Activated naive CD8-positive, alpha-beta T cell treated with anti-CD3 and anti-CD28 coated beads, Interleukin-2, amount 10 ng/mL, durations not matched to agents 7 days and 5 days (primary cell): ENCODE measurements at places on chromosomes 1 and 21. TPM values are rescaled to one million over a fixed set of nuclear protein-coding genes. Genes with fewer than 3 reads are reported as not detected.

DNA sequence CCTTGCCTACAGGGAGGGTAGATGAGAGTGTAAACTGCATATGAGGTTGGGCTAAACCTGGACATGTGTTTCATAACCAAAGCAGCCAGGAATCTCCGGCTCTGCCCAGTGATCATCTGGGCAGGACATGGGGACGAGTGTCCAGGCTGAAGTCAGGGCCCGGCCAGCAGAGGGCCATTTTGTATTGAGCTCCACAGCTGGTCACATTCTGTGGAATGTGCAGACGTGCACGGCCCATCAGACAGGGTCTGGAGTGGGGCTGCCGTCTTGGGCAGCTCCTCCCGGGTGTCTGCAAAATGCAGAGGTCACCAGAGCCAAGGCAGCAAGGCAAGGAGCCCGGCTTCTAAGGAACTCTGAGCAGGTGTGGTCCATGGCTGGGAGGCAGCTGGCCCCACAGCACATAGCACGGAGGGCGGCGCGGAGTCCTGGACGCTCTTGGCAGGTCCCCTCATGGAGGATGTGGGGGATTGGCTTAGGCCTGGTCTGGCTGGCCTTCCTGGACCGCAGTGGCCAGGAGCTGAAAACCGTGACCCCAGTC is 6.2 kb downstream of the LRRC3 start:
- no peak for DNase-seq

- no peak for DNase-seq
Measured at GRCh38 chr1:44040846-44041245, 9.6 kb upstream of the SLC6A9 start.

- no peak for DNase-seq
Measured at GRCh38 chr1:224333309-224333926, 3.4 kb upstream of the NVL start.

DNA sequence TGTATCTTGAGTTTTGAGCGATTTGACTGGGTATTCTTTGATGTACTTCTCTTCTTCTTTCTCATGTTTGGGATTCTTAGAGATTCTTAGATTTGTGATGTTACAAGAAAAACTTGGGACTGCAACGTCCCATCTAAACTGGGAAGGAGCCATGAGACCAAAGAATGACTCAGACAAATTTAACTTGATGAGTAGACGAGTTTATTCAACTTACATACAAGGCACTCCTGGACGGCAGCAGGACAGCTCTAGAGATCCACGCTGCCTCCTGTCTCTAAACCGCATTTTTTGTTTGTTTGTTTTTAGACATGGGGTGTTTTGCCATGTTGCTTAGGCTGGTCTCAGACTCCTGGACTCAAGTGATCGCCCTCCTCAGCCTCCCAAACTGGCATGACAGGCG is 137.1 kb downstream of the PIK3R3 start:
- DNase-seq: no peak

COL9A2 gene
- total RNA-seq: 6.0 TPM

RNU1-4 gene
- total RNA-seq: 3,430 TPM
